Frontal cortex (tissue), 4 donors: ENCODE measurements at places on chromosomes 3 and 15. TPM values are rescaled to one million over a fixed set of nuclear protein-coding genes. Genes with fewer than 3 reads are reported as not detected.

The QARS1 gene
- total RNA-seq = 179 TPM

The CFAP92 gene
- 1.6 TPM for total RNA-seq

The SUSD5 gene
- 2.0 TPM for total RNA-seq

The GOLGA6L9 gene
- total RNA-seq = 4.1 TPM

The SCN11A gene
- total RNA-seq = under 0.01 TPM

The SUCNR1 gene
- 0.41 TPM for total RNA-seq

The SLCO3A1 gene
- 9.8 TPM for total RNA-seq

The STT3B gene
- 190 TPM for total RNA-seq

The MYLK gene
- 6.1 TPM for total RNA-seq

The GOLGA6B gene
- total RNA-seq = not detected

The CCNB2 gene
- 4.9 TPM for total RNA-seq

The TMEM158 gene
- 19.6 TPM for total RNA-seq

The GATA2 gene
- 0.41 TPM for total RNA-seq

The CNTN4 gene
- 134 TPM for total RNA-seq

The WDR53 gene
- 7.3 TPM for total RNA-seq
